ENCODE measurements at places on chromosomes 7 and 10.

GRCh38 chr10:1300218-1300617 lies 244.0 kb downstream of the WDR37 start:
- no peak for DNase-seq

- peak; percentile 67 for DNase-seq
These were observed 7.6 kb downstream of the FAM53B start for GRCh38 chr10:124736491-124737136.

GRCh38 chr7:25752967-25753791 lies 398.8 kb upstream of the NFE2L3 start:
- no peak for DNase-seq

GRCh38 chr10:114261076-114261475 lies 22.0 kb downstream of the VWA2 start:
- DNase-seq = peak; percentile 82

DNA sequence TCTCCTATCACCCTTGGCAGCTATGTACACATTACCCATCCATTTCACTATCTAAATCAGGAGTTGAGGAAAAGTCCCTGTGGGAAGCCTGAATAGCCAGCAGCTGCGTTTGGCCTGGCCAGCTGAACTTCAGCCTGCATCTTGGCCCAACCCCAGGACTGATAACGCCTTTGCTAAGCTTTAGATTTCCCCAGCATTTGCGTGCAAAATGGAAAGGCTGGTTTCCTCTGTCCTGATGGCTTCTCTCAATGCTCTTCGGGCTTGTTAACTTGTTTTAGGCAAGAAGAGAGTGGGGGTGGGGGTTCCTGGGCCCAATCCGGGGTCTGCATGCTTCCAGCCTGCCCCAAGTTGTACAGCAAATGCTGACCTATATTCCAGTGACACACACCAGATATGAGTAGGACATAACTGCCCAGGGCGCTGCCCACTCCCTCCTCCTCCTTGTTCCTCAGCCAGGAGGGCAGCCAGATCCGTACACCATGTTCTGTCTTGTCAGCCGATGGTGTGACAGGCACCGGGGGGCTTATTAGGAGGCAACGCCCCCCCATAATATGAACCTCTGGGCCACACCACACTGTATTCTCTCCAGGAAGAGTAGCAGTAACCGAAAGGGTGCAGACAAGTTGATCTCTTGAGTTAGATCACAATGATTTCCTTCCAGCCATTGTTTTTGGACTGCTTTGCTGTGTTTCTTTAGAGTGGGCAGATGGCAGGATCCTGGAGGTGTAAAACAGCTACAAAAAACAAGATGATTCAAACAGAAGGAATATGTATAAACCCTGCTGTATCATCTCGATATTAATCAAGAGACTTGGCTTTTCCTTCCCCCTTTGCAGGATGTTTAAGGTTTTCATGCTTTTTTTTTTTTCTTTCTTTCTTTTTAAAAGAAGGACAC lies 339.0 kb downstream of the RNLS start:
- DNase-seq = no peak
